Stimulated activated CD4-positive, alpha-beta T cell treated with anti-CD3 and anti-CD28 coated beads, Interleukin-15, amount 100 ng/mL, for 1 hour (primary cell): ENCODE measurements at places on chromosomes 11 and 22.

DNA sequence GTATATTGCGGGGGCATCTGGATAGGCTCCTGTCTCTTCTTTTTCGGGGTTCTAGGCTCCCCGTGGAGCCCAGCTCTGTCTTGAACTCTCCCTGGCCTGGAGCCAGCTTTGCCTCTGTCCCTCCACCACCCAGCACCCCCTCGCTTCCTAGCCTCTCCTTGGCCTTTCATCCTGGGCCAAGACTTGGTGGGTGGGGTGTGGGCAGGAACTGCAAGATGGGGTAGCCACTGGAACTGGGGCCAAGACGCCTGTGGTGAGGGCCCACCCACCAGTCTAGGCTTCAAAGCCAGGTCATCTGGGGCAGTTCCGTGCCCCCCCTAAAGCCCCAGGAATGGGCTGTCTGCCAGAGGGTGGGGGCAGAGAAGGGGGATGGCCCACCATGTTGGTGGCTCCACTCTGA lies 1.7 kb upstream of the CRYBB1 start:
- no peak for DNase-seq

DNA sequence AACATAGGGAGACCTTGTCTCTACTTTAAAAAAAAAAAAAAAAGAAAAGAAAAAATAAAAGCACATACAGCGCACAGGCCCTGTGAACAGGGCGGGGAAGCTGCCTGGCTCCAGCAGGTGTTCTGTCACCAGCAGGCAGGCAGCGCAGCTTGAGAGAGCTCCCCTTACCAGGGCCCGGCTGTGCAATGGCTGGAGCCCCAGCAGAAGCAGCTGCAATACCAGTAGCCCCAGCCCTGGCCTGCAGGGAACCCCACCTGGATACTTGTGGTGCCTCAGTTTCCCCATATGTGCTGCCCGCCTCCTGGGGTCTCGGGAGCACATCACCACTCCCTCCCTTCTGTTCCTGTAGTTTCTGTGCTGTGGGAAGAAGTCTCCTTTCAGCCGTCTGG lies 12.3 kb downstream of the TSPAN32 start:
- no peak for DNase-seq

DNA sequence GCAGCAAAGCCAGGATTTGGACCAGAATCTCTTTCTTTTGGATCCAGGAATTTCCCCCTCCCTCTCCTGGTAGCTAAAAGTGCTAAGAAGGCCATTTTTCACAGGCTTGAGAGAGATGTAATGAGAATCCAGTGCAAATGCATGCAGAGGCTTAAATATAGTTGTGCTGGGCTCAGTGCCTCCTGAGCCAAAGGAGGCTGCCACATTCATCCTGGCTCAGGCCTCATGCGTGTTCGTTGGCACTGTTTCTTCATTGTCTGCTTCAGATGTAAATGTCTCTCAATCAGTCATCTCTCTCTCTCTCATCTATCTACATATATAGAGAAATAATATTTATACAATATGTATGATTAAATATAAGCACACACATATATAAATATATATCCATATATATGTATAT lies 83.6 kb downstream of the INSC start:
- DNase-seq: no peak

DNA sequence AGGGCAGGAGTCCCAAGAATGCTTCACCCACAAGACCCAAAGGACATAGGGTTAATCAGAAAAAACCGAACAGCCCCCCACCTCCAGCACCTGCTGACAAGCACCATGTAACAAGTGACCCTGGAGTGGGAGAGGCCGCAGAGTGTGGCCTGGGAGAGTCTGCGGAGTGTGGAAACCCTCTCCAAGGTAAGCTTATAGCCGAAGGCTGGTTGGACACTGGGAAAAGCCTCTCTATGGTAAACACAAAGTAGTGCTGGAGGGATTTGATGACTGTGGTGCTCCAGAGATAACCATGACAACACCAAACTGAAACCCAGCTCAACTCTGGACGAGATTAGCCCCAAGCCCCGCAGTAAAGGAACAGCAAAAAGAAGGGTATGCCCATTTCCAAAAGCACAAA lies 19.2 kb downstream of the ASCL2 start:
- no peak for DNase-seq

DNA sequence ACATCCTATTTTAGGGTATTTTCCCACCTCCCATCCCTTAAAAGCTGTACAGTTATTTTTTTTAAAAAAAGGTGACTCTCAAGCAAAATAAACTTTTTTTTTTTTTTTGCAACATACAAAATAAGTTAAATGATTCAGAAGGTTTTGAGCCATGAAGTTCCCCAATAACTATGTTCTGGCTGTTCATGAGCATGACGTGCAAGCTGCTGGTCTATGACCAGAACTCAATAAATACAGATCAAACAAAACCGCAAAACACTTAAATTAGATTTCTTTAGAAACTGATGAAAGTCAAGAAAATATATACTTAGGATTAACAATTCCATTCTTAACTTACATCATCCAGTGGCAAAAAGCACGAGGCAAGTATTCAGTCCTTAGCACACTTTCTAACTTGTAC lies 24.1 kb upstream of the CLNS1A start:
- DNase-seq: no peak

DNA sequence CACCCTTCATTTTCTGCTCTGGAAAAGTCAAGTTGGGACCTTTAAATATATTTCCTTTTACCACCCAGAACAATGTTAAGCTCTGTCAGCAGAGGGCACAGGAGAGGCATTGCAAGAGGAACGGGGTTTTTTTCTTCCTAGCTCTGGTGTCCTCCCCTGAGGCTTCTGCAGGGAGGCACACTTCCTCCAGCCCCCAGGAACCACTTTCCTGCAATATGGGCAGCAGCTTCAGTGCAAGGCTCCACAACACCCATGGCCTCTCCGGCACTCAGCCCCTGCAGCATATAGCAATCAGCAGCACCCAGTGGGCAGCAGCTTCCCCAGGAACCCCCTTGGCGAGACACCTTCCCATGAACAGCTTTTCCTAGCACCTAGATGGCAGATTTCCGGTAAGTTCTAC lies 101.4 kb downstream of the SYT9 start:
- no peak for DNase-seq

GRCh38 chr11:30483056-30483455 lies 103.1 kb downstream of the MPPED2 start:
- DNase-seq: no peak
